ENCODE measurements at places on chromosomes 13 and 19.

DNA sequence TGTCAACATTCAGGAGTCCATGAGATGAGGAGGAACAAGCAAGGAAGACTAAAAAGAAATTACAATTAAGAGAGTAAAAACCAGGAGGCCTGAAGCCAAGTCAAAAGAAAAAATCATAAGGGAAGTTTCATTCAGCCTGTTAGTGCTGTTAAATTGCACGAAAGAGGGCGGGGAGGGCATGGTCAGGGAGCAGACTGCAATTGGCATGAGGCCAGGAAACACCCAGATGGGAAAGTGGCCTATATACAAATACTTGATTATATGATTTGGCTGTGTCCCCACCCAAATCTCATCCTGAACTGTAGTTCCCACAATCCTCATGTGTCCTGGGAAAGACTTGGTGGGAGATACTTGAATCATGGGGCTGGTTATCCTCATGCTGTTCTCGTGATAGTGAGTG, 43.9 kb downstream of the TNFSF13B start:
- no peak for DNase-seq

GRCh38 chr19:40702337-40703012, 12.0 kb upstream of the NUMBL start:
- peak; percentile 89 for DNase-seq

- DNase-seq = no peak
These were observed 38.4 kb upstream of the RAP2A start for GRCh38 chr13:97395447-97396136.

- no peak for DNase-seq
These were observed 1216.0 kb downstream of the SLITRK5 start for GRCh38 chr13:88887045-88887662.

DNA sequence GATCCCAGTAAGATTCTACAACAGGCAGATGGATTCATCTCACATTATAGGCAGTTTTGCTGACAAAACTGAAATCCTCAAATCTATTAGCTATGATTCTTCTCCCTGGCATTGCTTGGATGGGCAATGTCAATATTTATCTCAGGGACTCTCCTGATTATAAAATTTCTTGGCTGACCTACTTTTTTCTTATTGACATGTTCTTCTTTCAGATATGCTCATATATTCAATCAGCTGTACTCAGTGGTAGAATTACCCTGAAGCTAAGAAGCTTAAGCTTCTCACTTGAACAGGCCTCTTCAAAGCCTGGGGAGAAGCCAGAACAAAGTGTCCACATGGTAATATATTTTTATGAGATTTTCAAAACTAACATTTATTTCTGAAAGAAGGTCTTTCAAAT, 513.6 kb downstream of the PCDH9 start:
- DNase-seq = no peak

DNA sequence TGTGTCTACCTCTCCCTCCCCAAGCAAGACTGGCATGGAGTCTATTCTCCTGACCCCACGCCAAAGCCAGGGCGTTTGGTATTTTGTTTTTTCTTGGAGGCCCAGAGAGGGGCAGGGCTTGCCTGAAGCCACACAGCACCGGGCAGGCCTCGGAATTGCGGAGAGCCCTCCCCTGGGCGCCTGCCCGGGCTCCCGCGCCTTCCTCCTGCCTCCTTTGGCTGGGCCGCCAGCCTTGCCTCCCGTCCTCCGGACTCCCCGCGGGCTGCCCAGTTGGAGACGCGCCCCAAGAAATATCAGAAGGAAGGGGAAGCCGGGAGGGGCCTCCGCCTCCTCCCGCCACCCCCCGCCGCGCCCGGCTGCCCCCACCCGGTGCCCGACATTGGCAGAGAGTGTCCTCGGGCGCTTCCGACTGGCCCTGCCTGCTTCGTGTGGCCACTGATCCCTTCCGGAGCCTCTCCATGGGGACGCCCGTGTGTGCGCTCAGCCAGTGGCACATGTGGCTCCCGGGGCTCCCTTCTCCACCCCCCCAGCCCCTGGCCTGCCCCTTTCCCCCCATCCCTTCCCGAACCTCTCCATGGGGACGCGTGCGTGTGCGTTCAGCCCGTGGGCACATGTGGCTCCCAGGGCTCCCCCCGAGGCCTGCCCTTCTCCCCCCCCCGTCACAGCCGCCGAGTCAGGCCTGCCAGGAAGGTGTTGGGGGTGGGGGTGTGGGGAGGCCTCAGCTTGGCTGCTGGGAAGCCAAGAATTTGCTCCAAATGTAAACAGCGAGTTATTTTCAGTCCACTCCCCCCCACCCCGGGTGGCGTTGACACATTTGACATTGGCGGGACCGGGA, 37.3 kb downstream of the NFIC start:
- peak; percentile 58 for DNase-seq

DNA sequence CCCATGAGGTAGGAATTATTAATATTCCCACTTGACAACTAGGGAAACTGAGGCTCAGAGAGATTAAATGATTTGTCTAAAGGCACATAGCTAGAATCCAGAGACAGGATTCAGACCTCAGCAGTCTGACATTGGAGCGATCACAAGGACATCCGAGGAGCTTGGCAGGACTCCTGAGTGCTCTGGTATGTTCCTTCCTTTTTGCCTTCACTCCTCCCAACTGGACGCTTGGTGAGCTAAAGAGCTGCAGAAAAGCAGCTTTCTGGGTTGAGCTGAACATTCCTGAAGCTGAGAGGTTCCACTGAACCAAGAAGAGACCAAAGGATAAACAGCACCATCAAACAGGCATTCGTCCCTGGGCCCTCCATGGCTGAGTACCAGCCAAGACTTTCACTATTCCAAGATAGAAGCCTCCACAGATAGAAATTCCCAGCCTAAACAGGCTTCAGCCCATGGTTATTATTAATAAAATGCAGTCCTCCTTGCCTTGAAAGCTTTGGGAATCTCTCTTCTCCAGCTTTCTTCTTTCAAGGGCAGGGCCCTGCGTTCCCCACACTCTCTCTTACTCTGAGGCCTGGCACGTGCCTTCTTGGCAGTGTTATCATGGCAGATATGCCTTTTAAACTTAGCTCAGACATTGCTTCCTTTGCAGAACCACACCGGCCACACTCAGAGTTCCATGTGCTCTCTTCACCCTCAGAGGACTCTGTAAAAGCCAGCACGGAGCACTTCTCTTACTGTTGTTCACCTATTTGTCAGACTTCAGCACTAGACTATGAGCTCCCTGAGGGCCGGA, 97.1 kb downstream of the CYSLTR2 start:
- DNase-seq = no peak

- peak; percentile 33 for DNase-seq
These were observed 1.5 kb upstream of the GRWD1 start for GRCh38 chr19:48444129-48444935.

GRCh38 chr13:89603187-89603586, 1744.3 kb upstream of the MIR17HG start:
- no peak for DNase-seq

DNA sequence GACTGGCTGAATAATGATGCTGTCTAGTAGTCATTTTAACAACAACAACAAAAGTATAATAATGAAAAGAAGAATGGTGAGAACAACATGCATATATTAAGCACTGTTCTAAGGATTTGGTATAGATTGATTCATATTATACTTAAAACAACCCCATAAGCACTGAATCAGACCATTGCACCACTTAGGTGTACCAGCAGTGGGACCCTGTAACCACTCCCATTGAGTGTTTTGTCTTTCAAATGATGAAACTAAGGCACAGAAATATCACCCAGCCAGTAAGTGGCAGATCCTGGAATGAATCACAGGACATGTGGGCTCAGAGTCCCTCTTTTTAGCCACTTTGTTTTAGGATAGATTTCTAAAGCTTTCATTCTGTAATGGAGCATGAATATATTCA, 14.9 kb upstream of the TNFSF11 start:
- DNase-seq = no peak

- DNase-seq = no peak
These were observed 141.6 kb upstream of the ARGLU1 start for GRCh38 chr13:106709522-106709921.

GRCh38 chr19:42422901-42423461, 4.2 kb downstream of the LIPE start:
- no peak for DNase-seq

DNA sequence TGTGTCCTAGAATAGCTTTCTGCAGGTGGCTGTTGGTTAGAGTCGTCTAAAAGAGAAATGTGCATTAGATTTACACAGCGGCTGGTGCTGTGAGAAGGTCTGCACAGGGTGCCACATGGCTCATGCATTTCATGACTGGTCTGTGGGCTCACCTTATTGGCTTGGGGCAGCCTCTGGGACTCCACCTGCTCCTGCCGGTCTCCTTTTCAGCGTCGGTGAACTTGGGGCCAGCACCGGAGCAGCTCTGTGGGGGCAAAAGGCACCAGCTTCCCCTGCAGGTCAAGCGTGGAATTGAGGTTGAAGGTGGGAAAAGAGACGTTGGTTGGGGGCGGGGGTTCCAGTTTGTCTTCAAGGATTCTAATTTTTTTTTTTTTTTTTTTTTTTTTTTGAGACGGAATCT, 3.1 kb upstream of the PNMA8C start:
- no peak for DNase-seq

DNA sequence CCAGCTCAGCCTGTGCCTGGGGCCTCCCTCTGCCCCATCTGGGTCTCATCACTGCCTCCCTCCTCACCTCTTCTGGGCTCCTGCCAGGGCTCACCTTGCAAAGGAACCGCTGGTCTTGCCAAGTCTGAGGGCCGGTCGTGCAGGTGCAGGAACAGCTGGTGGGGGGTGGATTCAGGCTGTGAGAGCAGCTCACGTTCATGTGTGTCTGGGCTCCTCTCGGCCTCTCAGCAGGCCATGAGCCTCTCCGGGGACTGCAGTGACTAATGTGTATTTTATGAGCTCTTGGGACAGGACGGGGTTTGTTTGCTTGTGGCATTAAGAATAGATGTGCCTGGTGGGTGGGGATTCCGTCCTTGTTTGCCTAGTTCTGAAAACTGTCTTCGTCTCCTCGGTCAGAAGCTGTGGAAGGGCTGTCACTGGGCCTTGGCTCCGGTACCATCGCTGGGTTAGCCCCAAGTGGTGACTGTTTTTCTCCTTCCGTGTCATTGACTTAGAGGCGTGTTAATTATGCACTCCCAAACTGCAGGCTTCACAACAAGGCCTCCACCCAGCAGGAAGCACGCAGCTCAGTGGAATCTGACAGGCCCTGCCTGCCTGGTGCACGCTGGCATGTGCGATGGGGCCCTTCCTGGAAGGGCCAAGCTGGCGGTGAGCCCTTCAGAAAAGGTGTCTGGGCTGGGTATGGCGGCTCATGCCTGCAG, 77.6 kb downstream of the KDM4B start:
- peak; percentile 63 for DNase-seq

GRCh38 chr13:88761145-88761544, 1090.0 kb downstream of the SLITRK5 start:
- no peak for DNase-seq

DNA sequence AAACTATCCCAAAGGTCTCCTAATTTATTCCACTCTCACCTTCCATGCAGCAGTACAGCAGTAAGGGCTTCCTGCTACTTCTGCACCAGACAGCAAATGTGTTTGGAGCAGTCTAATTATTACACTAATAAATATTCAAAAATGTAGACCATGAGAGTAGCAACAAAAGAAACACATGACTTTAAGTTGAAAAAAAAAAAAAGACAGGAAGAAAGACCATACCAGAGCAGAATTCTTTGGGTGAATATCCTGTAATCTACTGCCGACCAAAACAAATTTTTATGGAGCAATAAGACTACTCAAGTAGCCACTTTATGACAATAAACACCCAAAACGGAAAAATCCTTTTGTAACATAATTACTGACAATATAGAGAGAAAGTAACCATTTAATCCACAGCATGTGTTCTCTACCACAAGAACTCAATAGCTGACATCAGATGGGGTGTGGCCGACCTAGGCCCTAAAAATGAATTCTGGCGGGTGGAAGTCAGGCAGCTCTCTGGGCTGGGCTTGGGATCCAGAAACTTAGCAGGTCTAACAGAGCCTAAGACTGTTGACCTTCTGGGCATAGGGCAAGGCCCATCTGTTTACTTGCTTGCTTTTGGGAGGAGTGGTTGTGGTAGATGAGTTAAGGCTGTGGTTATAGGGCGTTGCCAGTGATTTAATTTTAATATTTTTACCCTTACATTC, 4.6 kb downstream of the KLF12 start:
- DNase-seq = no peak

GRCh38 chr19:31338069-31338776, 11.0 kb downstream of the TSHZ3 start:
- peak; percentile 79 for DNase-seq

DNA sequence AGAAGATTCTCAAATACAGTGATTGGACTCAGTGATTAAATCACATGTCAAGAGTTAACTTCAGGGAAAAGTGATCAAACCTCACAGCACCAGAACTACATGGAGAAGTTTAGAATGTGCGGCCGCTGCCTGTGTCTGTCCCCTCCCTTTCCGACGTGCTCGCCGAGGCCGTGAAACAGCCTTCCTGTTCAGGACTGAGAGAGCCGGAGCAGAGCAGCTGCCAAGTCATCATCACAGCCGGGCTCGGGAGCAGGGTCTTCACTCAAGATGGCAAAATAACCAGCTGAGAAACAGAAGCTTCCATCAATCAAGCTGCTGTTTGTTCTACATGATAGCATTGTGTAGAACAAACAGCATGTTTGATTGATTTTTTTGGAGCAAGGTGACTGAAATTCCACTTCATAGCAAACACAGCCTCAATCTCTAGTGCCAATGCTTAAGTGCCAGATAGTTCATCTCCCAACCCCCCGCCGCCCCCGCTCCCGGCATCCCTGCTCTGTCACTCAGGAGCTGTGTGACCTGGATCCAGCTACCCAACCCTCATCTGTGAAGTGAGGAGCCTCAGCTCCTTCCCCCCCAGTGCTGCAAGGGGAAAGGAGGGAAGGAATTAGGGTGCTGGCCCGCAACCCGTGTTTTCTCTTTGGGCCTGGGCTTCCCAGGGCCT, 70.6 kb downstream of the HSPH1 start:
- no peak for DNase-seq

GRCh38 chr19:6065685-6066374, 44.5 kb downstream of the RFX2 start:
- no peak for DNase-seq

GRCh38 chr19:13347367-13347766, 158.9 kb downstream of the CACNA1A start:
- DNase-seq = no peak

DNA sequence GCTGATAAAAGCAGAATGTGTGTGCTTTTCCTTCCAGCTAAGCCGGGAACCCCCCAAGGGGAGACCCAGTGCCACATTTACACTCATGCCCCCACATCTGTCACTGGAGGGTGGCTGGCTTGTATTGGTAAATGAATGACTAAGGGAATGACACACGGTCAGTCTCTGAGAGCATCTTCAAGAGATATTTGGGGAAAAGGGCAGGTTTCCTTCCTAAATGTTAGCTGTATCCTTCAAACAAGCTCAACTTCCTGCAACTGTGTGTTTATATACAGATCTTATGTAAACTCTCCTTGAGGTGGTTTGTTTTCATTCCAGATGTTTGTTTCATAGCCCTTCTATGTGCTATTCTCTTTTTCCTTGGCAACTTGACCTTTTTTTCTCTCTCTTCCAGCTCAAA, 192.6 kb downstream of the COL4A1 start:
- DNase-seq = no peak
